ENCODE measurements at places on chromosomes 5 and 9.

GRCh38 chr9:37840560-37841194 lies 40.1 kb downstream of the DCAF10 start:
- DNase-seq, result no peak

DNA sequence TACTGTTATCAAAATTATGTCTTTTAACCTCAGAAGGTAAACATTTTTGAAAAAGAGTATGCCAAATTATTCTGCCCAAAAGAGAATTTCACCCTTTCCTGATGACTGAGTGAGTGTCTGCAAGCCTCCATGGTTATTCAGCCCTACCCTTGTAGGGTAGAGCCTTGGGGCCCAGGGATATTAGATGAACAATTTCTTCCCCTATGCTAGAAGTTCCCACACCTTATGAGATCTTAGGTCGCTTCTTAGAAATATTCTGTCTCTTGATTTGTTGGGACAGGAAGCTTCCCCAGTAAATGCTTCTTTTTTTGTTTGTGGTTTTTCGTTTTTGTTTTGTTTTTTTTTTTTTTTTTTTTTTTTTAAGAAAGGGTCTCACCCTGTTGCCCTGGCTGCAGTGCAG lies 3.1 kb downstream of the CRB2 start:
- DNase-seq, result no peak

GRCh38 chr5:83036991-83037575 lies 40.1 kb downstream of the TMEM167A start:
- DNase-seq, result no peak

DNA sequence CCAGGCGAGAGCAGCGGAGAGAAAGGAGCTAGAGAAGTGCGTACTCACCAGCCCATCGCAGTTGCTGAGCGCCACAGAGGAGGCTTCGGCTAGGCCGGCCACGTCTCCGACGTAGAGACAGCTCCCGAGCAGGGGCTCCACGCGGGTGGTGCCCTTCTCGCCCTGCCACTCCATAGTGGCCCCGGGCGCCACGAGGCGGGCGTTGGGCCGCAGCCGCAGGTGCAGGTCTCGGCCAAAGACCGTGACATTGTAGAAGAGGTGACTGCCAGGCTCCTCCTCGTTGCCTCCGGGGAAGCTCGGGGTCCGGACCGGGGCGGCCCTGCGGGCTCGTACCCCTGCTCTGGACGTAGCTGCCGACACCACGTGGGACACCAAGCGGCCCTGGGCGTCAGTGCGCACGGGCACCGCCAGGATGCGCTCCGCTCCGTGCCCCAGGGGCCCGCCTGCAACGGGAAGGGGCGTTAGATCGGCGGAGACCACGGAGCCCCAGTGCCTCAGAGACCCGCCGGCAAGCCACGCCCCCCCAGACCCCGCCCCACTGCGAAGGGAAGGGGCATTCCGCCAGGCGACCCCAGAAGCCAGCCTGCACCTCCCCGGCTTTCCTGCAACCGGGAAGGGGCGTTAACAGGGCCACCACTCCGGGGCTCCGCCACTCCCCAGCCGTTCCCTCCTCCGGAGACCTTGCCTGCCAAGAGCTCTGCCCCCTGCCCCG lies 1.4 kb downstream of the ADAMTS2 start:
- DNase-seq, result peak; percentile 48

GRCh38 chr5:117833691-117834090 lies 1154.7 kb downstream of the DTWD2 start:
- no peak for DNase-seq
